ENCODE measurements at places on chromosomes 3 and 15.

DNA sequence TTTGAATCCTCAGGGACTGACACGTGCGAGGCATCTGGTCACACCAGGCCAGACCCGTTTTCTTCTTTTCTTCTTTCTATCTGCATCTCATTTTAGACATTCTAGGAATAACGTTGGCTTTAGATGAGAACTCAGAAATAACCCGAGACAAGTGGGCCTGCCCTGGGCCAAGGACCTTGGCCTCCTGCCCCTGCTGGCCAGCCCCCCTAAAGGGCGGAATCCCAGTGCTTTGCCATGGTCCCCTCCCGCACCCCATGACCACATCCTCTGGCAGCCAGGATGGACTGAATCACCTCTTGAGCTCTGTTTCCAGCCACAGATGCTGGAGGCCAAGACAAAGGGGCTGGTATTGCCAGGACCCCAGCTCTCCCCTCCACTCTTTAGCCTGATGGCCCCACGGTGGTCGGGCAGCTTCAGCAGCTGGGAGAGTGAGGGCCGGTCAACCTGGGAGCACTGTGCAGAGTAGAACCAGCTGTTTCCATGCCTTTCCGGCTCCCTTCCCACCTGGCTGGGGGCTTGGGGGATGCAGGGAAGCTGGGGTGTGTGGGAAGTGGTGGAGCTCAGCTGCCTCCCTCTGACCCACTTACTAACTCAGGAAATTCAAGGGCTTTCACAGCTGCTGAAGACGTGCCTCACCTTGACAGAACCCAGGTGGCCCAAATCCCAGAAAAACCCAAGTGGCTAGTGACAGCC lies 190.9 kb downstream of the FAM43A start:
- DNase-seq: no peak

DNA sequence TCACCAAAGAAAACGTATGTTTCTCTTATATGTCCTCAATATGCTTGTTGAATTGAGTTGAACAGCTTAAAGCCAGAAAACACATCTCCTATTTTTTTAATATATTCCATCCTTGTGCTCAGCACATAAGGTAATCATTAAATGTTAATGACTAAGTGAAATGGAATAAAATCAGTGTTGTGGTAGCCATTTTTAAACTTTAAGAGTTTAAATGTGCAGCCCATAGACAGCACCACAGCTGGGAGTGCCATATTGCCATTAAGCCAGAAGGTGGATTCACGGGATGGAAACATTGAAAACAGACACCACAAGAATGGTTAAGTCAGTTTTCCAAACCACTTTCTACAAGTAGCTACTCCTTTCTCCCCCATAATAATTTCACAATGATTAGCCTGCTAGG lies 76.8 kb upstream of the C15orf61 start:
- DNase-seq: no peak

GRCh38 chr3:111882799-111883198 lies 23.7 kb downstream of the PHLDB2 start:
- DNase-seq: no peak

DNA sequence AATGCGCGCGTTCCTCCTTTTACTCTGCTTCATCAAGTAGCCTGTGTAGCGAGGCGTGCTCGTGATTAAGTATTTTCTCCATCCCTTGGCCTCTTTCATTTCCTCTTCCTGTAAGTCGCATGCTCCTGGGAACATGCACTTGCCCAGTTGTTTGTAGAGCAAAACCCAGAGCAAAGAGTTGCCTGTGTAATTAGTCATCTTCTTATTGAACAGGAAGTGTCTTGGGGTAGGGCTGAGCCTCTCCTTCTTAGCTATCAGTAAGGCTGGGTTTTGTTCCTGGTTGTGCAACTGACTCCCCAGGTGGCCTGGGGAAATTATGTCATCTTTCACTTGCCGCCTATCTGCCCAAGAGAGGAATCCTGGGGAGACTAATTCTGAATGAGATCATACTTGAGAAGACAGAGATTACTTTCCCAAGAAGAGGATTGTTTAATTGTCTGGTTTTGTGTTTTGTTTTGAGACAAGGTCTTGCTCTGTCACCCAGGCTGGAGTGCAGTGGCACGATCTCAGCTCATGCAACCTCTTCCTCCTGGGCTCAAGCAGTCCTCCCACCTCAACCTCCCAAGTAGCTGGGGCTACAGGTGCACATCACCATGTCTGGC lies 14.9 kb downstream of the LIPH start:
- peak; percentile 98 for DNase-seq
